ENCODE measurements at places on chromosomes 4 and X. TPM values are rescaled to one million over a fixed set of nuclear protein-coding genes. Genes with fewer than 3 reads are reported as not detected.

BGN gene
- total RNA-seq: not detected

RHOXF2B gene
- not detected for total RNA-seq

TLR3 gene
- 0.32 TPM for total RNA-seq

SLC6A14 gene
- total RNA-seq: not detected

GPR34 gene
- 0.09 TPM for total RNA-seq

SPANXA1 gene
- total RNA-seq: 0.23 TPM

PNPLA4 gene
- total RNA-seq: 12.6 TPM

CYLC1 gene
- not detected for total RNA-seq

ING2 gene
- 9.8 TPM for total RNA-seq

FAM47A gene
- total RNA-seq: not detected

SSX2 gene
- not detected for total RNA-seq

HPRT1 gene
- total RNA-seq: 97.2 TPM

PDZD4 gene
- 2.9 TPM for total RNA-seq

NCAPG gene
- total RNA-seq: 29.0 TPM

CT45A1 gene
- not detected for total RNA-seq

FMR1NB gene
- not detected for total RNA-seq

SYN1 gene
- 0.25 TPM for total RNA-seq

TAPT1 gene
- total RNA-seq: 17.5 TPM

GUCY1B1 gene
- 0.36 TPM for total RNA-seq

All from A549 treated with Hydrocortisone at 1 μM for 4 hours (cell line).